ENCODE measurements at places on chromosomes 2 and 18.
A peak's percentile ranks its signal among the peaks of the same experiment; 100 is the strongest.

DNA sequence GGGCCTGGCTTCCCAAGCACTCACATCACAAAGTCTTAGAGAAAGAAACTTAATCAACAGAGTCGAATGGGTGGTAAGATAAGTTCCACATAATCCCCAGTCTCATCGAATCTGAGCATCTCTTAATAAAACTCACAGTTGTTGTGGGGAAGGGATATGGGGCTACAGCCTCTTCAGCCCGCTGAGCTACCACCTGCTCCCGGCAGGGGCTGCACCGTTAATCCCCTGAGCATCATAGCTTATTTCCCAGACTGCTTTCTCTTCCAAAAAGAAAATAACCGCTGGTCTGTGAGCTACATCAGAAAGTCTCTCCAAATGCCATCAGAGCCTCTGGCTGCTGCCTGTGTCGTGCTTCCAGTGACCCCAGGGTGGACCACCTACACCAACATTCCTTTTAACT is 139.4 kb upstream of the CELF4 start:
- DNase-seq, result no peak

DNA sequence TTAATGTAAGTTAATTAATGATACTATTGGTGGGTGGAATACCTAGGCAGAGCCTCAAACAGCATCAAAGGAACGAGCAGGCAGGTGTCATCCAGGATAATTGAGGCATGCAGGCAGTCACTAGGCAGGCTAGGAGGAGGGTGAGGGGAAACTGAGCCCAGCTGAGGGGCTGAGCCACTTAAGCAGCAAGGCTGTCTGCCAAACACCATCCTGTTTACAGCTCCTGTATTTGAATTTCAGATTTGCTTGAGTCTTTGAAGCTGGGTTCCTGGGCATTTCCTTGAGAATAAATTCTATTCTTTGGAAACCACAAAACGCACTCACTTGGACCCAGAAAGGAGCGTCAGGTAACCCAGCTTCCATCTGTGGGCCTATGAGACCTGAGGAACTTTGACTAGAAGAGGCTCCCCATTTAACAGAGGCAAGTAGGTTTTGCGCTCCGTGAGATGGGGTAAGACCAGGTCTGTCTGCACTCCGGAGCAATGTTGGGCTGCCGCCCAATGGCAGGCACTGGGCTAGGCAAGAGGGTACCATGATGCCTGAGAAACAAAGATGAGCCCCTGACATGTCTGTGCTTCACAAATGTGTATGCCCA is 2.0 kb downstream of the EDAR start:
- no peak for DNase-seq

GRCh38 chr2:8584174-8585066 is 97.4 kb upstream of the ID2 start:
- no peak for DNase-seq

DNA sequence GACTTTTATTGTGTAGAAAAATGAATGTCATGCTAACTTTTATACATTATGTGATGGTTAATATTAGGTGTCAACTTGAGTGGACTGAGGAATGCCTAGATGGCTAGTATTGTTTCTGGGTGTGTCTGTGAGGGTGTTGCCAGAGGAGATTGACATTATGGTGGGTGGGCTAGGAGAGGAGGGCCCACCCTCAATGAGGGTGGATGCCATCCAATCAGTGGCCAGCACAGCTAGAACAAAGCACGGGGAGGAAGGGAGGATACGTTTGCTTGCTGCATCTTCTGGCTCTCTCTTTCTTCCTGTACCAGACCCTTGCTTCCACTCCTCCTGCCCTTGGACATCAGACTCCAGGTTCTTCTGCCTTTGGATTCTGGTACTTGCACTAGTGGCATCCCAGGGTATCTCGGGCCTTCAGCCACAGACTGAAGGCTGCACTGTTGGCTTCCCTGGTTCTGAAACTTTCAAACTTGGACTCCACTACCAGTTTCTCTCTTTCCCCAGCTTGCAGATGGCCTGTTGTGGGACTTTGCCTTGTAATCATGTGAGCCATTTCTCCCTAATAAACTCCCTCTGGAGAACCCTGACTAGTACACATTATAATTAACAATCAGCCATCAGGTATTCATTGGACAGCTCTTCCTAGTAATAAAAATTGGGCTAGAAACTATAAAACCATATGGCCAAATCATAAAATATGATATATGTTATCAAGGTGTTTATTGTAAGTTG is 31.7 kb upstream of the ZCCHC2 start:
- no peak for DNase-seq

DNA sequence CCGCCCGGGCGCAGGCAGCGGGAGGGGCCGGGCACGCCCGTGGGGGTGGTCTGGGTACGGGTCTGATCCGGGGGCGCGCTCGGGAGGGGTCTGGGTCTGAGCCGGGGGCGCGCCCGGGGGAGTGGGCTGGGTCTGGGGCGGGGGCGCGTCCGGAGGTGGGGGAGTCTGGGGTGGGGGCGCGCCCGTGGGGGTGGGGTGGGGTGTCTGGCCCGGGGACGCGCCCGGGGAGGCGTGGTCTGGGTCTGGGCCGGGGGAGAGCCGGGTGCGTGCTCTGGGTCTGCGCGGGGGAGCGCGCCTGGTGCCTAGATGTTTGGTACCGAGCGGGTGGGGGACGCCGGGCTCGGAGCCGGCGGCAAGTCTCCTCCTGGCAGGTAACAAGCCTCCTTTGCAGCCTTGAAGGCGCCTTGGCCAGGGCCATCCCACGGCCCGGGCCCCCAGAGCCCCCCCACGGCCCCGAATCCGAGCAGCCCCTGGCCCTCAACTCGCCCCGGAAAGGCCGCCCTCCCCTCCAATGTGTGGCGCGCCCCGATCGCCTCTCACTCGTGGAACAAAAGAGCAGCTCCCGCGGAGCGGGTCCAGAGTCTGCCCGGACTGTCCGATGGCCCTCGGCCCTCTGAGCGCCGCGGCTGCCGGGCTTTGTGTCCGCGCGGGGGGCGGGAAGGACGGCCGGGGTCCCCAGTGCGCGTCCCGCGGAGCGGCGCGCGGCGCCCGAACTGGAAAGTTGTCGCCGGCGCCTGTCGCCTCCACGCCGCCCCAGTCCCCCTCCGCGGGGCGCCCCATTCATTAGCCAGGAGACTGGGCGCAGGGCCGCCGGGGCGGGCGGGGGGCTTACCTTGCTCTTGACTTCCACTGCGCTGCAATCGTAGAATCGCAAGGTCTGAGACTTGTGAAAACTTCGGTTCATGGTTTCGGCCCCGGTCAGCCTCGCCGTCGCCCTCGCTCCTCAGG is 595 bp downstream of the PARD6G start:
- no peak for DNase-seq

DNA sequence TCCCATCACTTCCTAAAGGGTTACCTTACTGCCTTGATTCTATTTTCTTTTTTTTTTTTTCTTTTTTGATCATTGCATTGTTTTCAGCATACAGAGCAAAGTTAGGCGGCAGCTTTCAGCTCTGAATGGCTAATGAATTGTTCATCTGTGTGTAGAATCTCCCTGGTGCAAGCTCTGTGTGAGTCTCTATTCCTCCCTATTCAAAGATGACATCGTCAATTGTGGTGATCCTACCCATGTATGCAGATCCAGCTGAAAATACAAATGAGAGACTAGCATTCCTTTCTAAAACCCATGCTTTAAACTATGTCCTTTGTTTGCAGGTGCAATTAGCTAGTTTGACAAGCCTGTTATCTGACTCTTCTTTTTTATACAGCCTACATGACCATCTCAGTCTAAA is 539.0 kb downstream of the ARHGAP15 start:
- DNase-seq, result no peak

DNA sequence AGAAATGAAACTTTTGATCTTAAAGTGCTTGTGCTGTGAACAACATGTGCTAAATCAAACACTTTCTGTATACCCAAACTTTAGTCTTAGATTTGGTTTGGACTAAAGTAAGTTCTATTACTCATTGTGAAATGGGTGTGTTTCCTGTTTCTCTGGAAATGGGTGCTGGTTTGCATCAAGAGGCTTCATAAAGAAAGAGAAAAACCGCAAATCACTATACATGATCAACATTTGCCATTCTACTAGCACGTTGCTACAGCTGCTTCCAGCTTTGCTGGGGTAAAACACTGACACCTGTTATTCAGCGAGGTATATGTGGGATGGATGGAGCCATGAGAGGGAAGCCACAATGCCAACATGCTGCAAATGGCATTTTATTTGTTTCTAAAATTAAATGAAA is 547.0 kb upstream of the ACVR2A start:
- no peak for DNase-seq

DNA sequence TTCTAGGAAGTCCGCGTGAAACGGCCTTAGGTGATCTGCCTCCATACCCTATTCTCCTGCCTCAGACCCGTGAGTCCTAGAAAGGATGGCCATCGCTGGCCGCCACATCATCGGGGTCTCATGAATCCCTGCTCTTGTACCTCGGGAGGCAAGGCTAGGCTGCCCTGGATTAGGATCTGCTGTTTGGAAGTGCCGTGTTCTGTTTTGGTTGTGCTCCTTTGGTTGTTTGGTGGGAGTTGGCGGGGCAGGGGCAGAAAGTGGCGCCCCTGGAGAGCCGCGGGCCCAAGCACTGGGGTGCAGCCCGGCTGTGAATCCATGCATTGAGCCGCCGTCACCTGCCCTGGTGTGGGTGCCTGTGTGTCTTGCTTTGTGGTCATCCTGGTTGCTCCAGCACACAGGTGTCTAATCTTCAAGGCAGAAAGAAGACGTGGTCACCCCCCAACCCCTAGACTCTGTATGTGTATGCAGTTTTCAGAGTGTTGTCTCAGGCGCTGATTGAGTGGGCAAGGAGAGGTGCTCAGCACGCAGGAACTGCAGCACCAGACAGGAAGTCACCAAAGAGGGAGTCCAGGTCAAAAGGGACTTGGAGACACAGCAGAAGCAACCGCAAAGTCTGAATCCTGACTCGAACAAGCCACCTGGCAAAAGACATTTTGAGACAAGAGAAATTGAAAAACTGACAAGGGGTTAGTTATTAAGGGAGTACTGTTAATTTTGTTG is 80.0 kb upstream of the LDLRAD4 start:
- DNase-seq, result no peak

DNA sequence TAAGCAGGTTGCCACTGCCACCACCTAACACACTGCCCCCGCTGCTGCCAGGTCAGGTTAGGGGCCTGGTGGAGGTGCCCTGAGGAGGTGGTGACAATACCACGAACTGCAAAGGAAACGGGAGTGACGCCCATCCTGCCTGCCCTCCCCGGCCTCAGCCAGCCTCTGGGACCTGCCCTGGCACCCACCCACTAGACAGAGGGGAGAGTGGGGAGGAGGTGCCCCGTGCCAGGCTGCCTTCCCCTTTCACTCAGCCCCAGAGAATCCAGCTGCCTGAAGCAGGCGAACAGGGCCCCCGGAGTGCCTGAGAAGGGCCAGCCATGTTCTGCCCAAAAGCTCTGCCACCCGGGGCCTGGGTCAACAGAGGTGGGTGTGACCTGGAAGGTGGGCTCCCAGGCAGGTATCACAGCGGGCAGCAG is 44.5 kb upstream of the FOSL2 start:
- peak; percentile 17 for DNase-seq

DNA sequence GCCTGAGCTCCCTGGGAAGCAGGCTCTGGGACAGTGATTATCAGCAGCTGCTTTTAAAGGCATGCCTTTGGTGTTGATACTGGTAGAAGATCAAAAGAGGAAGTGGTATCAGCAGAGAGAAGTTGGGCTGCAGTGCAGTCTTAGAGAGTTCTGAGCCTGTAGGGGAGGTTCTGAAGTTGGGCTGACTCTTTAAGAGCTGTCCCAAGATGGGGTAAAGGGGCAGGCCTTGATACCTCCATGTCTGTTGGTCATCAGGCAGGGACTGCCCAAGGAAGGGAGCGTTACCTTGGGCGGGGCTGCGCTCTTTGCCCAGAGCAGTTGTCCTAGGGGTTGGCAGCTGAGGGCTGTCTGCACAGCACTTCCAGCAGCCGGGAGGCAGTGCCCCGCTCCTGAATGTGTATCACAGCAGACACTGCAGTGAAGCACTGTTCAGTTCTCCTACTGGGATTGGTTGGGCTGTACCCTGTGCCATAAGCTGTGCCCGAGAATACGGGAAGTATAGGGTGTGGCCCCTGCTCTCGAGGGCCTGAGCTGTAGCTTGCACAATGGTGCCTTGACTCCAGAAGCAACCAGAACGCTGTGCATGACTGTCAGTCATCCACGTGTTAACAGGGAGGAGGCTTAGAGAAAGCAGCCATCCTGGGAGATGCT is 177.0 kb downstream of the CTIF start:
- DNase-seq, result no peak

DNA sequence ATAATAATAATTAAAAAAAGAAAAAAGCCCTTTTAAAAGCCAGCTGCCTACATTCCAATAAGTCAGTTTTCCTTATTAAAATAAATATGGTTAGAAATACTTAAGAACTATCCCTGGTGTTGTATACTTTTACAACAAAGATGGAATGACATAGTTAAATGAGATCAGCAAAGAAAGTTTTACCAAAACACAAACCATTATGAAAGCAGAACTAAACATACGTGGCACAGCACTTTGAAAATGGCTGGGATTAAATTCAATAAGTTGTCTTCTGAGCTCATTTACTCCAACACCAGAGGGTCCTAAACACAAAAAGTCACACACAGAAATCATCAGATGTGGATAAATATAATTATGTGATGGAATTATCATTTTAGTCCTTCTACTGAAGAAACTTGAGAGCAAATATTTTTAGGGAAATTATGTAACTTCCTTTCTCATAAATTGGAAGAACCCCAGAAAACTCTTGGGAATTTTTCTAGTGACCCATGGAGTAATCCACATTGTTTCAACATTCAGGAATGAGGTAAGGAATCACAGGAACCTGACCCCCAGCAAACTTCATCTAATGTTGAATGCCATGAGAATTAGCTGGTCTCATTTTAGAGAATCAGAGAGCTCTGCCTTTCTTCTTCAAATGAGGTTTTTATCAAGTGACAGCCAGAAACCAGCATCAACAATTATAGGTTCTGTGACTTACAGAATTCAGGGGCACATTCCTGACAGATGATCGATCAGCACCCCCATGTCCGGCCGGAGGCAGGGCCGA is 11.5 kb upstream of the TMEM237 start:
- DNase-seq, result no peak

GRCh38 chr18:75304678-75305557 is 94.3 kb downstream of the TSHZ1 start:
- no peak for DNase-seq

- DNase-seq, result no peak
Measured at GRCh38 chr2:167764772-167765341, 482.5 kb downstream of the STK39 start.

GRCh38 chr2:24898122-24899109 is 21.6 kb downstream of the ADCY3 start:
- DNase-seq, result no peak

DNA sequence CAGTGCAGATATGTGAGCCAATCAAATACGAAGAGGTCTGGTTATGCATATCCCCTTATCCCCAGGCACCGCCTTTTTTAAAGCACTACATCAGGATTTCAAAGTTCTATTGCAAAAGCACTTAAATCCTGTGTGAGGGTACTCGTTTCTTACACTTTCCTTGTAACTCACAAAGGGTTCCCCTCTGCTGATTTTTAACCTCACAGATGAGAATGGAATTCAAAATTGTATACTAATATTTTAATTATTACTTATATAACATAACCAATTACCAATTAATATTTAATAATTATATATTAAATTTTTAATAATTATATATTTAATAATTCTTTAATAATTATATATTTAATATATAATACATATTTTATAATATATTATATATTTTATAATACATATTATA is 126.2 kb upstream of the MAPRE2 start:
- DNase-seq, result no peak
